Caco-2 (cell line): ENCODE measurements at places on chromosomes 11 and 22.

DNA sequence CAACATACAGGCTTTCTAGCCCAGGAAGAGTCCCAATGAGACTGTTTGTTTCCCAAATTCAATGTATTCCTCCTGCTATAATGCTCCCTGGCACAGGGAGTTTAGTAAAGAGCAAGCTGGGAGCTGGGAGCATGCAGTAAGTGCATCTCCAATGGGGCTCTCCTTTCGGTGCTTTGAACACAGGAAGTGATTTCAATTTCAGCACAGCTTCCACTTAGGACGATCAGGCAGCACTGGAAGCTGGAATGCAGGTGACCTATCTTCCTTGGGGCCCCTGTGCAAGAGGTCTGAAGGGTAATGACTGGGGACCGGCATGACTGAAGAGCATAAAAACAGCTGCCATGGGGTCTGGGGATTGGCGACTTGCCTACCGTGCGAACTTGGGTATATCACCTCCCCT lies 76.0 kb downstream of the LARGE1 start:
- H3K4me1 ChIP-seq: no peaks in the 10 kb centered on the region
- no peaks in the 10 kb centered on the region for H3K36me3 ChIP-seq
- no peak overlapping the region for H3K27ac ChIP-seq
- no peaks in the 10 kb centered on the region for H3K27me3 ChIP-seq
- DNase-seq: no peak

- H3K36me3 ChIP-seq: no peaks in the 10 kb centered on the region
- H3K27ac ChIP-seq: peak overlapping the region; percentile 85
- DNase-seq: no peak
- H3K4me1 ChIP-seq: peaks cover 20% of the 10 kb centered on the region
These were observed 2.1 kb downstream of the ARHGEF12 start for GRCh38 chr11:120338107-120338933.

- peaks cover 31% of the 10 kb centered on the region for H3K4me1 ChIP-seq
- no peak overlapping the region for H3K27ac ChIP-seq
- DNase-seq: no peak
- H3K36me3 ChIP-seq: no peaks in the 10 kb centered on the region
These were observed 274.7 kb downstream of the CASP12 start for GRCh38 chr11:104623518-104623917.

- no peak overlapping the region for H3K4me3 ChIP-seq
- DNase-seq: no peak
- no peaks in the 10 kb centered on the region for H3K27me3 ChIP-seq
- peaks cover 9% of the 10 kb centered on the region for H3K4me1 ChIP-seq
These were observed 132.5 kb downstream of the FBXO7 start for GRCh38 chr22:32607086-32607485.

GRCh38 chr11:99645934-99646333 lies 625.2 kb downstream of the CNTN5 start:
- H3K36me3 ChIP-seq: no peaks in the 10 kb centered on the region
- H3K27me3 ChIP-seq: no peaks in the 10 kb centered on the region
- H3K27ac ChIP-seq: no peak overlapping the region
